ENCODE measurements at places on chromosomes 11 and 22.

- DNase-seq: peak; percentile 42
Measured at GRCh38 chr11:125871391-125872137, 15.9 kb upstream of the HYLS1 start.

- peak; percentile 1 for DNase-seq
Measured at GRCh38 chr11:134949121-134950090, 537.4 kb upstream of the B3GAT1 start.

DNA sequence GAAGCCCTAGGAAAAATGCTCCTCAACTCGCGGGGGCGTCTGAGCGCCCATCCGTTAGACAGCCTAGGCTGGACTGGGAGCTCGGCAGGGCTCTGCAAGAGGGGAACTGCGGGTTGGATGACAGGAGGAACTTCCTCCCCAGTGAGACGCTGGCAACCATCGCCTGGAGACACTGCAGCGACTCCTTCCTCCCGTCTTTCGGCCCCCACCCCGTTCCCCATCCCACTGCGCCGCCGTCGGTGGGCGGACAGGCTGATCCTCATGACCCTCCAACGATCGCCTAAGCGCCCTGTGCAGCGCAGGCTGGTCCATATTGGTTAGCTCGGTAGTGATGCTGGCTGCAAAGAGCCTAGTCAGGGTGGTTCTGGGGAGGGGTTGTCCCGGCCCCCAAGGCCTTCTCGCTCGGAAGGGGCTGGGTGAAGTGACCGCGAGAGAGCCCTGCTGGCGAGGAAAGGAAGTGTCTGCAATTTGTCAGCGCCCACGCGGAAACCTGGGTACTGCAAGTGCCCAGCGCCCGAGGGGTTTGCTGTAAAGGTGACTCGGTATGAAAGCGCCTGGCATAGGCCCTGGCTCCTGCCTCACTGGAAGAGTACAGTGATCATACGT, 638 bp downstream of the NRGN start:
- DNase-seq: no peak

DNA sequence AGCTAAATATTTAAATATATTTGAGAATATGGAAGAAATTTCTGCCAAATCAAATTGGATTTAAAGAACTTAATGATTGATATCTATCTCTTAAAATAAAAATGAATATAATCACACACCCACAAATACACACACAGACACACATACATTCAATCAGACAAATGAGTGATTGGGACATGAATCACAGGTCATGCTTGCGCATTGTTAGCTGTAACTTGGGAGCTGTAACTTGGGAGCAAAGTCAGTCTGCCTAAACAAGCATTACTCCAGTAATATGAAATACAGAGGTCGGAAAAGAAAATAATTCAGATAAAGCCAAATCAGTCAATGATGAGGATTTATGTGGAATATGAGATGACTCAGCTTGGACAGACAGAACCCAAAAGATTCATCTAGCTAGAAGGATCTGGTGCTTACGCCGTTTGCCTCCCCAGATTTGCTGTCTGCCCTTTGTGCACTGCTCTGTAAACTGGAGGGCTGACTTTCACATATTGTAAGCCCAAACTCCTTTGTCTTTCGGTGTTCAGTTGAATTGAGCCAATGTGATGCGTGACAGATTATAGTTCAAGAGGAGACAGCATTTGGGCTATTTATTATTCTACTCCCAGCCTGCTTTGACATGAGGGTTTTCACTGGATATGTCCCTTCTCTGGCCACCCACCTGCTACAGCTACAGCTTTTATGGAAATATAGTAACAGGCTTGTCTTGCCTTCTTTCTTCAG, 1.6 kb downstream of the OR56B1 start:
- no peak for DNase-seq

DNA sequence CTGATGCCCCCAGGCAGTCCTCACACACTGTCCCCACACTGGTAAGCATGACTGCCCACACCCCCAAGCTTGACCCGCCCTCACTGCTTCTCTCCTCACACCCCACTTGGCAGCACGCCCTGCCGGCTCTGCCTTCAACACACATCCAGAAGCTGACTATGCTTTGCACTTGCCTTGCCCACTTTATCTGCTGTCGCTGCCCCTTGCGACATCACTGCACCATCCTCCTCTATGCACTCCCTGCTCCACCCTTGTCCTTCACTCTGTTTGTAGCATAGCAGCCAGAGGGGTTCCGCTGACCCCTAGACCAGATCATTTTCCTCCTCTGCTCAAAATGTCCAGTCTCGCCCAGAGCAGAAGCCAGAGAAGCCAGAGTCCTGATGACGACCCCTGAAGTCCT, 25.3 kb upstream of the SLC25A1 start:
- peak; percentile 23 for DNase-seq

GRCh38 chr11:75597636-75598035, 35.6 kb downstream of the SERPINH1 start:
- DNase-seq: no peak

- peak; percentile 22 for DNase-seq
Measured at GRCh38 chr11:95279921-95280868, 49.2 kb upstream of the SESN3 start.

- DNase-seq: no peak
Measured at GRCh38 chr11:131776211-131776610, 405.8 kb downstream of the NTM start.

DNA sequence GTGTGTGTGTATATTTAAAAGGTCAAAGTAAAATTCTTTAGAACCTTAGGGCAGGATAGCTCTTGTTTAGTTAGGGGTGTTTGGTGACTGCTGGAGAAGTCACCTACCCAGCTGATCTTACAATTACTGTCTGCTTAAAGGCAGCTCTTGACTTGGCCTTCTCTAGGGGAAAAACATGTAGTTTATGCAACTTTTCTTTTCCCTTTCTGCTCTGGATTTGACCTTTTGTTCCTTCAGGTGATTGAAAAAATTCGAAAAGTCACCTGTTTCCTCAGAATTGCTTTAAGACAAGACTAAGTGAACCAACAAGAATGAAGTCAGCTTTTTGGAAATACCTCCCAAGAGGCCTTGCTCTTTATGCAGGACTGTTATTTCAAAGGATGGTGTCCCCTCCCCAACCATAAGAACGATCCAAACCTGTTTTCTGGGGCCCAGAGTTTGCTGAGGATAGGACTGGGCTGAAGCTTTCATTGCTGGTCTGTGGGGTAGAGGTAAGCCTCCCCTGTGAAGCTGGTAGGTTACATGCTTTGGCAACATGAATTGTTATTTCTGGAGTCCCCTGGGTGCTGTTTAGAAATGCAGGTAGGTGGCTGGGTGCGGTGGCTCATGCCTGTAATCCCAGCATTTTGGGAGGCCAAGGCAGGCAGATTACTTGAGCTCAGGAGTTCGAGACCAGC, 111.2 kb downstream of the PTPRJ start:
- DNase-seq: no peak

GRCh38 chr22:38284042-38284402, 11.2 kb upstream of the TMEM184B start:
- DNase-seq: peak; percentile 100

- no peak for DNase-seq
Measured at GRCh38 chr11:125286486-125286885, 121.9 kb downstream of the PKNOX2 start.

DNA sequence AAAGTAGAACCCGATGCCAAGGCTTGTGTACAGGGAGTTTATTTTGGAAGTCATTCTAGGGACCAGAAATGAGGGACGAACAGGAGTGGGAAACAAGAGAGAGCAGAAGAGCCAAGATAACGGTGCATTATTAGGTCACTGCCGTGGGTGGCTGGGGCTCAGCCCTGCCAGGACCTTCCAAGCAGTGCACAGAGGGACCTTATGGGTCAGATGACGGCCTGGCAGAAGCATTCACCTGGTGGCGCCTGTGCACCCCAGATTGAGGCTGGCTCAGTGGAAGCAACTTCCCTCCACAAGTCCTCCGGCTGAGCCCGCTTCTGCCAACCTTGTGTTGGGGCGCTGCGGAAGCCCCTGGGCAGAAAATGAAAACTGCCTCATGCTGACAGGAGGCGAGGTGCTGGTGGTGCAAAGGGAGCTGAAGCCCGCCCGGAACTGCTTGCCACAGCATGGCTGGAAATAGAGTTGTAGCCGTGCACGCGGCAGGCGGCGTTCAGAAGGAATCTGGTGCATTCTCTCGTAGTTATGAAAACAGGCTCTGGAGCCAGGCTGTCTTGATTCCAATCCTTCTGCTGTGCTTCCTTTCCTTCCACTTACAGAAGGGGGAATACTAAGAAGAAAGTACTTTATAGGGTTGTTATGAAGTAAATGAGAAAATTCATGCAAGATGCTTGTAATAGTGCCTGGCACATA, 22.2 kb upstream of the TP53I11 start:
- DNase-seq: peak; percentile 6

GRCh38 chr22:47299863-47300697, 537.6 kb downstream of the TBC1D22A start:
- no peak for DNase-seq

GRCh38 chr11:77547863-77548551, 41.7 kb upstream of the AQP11 start:
- peak; percentile 71 for DNase-seq

DNA sequence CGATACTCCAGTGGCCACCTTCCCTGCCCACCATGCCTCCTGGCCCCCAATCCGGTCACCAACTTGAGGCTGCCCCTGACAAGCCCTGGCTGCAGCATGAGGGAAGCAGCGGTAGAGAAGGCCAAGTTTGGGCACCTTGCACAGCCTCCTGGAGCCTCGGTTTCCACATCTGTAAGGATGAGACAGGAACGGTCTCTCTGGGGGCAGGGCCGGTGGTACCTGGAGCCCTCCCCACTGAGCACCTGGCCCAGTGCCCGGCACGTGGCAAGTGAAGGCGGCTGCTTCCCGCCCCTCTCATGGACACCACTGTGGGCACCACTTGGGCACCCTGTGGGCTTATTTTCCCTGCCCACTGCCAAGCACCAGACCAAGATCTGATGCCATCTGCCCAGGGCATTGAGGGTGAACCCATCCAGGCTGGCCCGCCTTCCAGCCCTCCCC, 77.8 kb downstream of the CDKN1C start:
- no peak for DNase-seq

GRCh38 chr11:1202776-1203504, 19.9 kb upstream of the MUC5B start:
- DNase-seq: peak; percentile 3

- no peak for DNase-seq
Measured at GRCh38 chr11:31102875-31103274, 266.7 kb downstream of the DCDC1 start.

GRCh38 chr11:73553266-73553665, 44.6 kb downstream of the FAM168A start:
- no peak for DNase-seq

DNA sequence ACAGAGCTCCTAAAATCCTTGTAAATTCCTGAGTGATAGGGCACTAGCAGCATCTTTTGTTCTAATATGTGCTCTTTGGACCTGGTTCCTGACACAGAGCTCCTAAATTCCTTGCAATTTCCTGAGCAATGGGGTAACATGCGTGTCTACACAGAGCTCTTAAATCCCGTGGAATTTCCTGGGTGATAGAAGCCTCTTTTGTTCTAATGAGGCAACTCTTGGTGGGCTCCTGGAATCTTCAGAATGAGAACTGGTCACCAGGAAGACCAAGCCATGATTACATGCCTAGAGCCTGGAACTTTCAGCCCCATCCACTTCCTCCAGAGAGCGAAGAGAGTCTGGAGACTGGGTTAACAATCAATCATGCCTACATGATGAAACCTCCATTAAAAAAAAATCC, 19.0 kb downstream of the RSF1 start:
- DNase-seq: peak; percentile 67

DNA sequence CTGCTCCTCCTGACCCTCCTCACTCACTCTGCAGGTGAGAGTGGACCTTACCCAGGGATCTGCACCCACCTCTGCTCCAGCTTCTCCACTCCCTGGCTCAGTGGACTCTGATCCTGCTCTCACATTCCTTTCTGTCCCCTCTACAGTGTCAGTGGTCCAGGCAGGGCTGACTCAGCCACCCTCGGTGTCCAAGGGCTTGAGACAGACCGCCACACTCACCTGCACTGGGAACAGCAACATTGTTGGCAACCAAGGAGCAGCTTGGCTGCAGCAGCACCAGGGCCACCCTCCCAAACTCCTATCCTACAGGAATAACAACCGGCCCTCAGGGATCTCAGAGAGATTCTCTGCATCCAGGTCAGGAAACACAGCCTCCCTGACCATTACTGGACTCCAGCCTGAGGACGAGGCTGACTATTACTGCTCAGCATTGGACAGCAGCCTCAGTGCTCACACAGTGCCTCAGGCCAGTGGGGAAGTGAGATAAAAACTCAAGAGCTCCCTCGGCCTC, 29.7 kb upstream of the VPREB1 start:
- no peak for DNase-seq

DNA sequence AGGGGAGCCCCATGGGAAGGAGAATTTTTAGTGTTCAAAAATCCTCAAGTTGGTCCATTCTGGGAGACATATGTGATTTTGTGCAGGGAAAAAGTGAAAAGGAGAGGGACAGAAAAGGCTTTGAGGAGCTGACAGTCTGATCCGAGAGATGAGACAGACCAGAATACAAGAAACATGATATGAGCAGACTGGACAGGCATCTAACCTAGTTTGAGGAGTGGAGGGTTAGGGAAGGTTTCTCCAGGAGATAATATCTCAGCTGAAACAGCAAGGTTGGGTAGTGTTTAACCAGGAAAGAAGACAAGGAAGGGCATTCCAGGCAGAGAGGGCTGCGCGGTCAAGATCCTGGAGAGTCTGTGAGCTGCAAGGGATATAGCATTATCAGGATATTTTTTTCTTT, 101.4 kb upstream of the NCAM1 start:
- DNase-seq: no peak

GRCh38 chr11:61601512-61601911, 20.6 kb upstream of the SYT7 start:
- no peak for DNase-seq

DNA sequence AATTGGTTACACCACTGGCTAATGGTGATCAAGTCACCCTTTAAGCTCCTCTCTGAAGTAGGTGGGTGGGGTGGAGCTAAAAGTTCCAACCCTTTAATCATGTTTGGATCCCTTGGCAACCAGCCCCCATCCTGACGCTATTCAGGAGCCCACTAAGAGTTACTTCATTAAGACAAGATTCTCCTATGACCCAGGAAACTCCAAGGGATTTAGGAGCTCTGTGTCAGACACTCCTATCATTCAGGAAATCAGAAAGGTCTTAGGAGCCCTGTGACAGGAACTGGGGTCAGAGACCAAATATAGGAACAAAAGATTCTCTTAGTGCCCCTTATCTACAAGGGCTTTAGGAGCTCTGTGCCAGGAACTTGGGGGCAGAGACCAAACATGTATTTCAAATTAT, 141.3 kb downstream of the ATG16L2 start:
- DNase-seq: no peak

DNA sequence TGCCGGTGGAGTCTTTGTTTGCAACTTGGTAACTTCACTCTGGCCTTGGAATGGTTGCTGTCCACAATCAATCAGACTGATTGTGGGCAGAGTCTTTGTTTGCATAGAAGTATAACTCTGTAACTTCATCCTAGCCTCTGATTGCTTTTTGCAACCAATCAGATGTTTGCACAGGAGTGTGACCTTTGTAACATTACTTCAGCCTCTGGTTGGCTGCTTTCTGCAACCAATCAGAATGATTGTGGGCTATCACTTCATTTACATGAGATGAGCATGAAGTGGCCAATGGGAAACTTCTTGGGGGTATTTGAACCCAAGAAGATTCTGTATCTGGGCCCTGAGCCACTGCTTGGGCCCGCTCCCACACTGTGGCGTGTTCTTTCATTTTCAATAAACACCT, 79.6 kb upstream of the CLDN5 start:
- no peak for DNase-seq

All from amniotic epithelial cell (primary cell).